ENCODE measurements at places on chromosomes 12 and 14. TPM values are rescaled to one million over a fixed set of nuclear protein-coding genes. Genes with fewer than 3 reads are reported as not detected.

DNA sequence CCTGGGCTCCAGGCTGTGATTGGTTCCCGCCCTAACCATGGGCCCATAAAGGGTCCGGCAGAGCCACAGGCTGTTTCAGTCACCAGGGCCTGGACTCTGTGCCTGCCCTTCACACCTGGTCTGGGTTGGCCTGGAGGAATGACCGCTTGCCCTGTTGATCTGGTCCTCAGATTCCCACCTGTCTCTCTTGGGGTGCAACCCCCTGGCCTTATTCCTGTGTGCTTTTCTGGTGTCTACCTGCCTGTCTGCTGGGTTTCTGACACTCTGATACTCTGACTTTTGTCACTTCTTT is 2.9 kb upstream of the KRT83 start:
- H3K27me3 ChIP-seq: peaks cover 10% of the 10 kb centered on the region
- no peak for DNase-seq
- no peak overlapping the region for H3K4me3 ChIP-seq
- H3K27ac ChIP-seq: no peak overlapping the region
- H3K4me1 ChIP-seq: no peaks in the 10 kb centered on the region

DNA sequence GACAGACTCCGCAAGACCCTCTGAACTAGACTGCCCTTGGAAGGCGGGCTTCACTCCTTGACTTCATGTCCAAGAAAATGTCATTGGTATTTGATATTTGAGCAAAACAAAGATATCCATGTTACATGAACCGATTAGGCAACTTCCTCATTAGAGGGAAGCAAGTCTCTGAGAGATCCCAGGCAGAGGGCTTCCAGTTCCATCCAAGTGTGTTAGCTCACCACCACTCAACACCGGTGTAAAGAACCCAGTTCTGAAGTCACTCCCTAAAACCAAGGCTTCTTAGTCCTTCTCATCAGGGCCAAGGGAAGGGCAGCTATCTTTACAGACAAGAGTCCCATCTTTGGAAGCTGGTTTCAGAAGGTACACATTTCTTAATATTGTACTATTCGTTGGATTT is 87.2 kb upstream of the CDKN3 start:
- peaks cover 2% of the 10 kb centered on the region for H3K27me3 ChIP-seq
- no peak overlapping the region for H3K4me3 ChIP-seq
- no peak for DNase-seq

GRCh38 chr14:24324024-24324423 is 10.8 kb downstream of the ADCY4 start:
- no peak overlapping the region for H3K27ac ChIP-seq
- peak overlapping the region; percentile 13 for H3K4me3 ChIP-seq
- H3K4me1 ChIP-seq: peaks cover 17% of the 10 kb centered on the region
- H3K36me3 ChIP-seq: peaks cover 48% of the 10 kb centered on the region

DNA sequence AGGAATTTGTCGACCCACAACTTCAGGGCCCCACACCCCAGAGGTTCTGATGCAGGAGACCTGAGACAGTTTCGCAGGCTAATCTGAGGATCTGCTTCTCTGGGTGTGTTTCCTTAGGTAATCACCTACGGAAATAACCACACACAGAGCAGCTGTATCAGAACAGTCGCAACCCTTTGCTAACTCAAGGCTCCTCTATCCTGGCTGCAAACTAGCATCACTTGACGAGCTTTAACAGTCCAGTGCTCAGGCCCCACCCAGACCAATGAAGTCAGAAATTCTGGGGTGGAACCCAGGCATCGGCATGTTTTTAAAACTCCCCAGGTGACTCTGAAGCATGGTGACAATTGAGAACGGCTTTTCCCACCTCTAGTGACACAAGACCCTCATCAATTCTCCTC is 20.7 kb downstream of the SLC7A7 start:
- H3K4me1 ChIP-seq: no peaks in the 10 kb centered on the region
- no peak overlapping the region for H3K27ac ChIP-seq
- H3K4me3 ChIP-seq: no peak overlapping the region
- no peak for DNase-seq
- peaks cover 3% of the 10 kb centered on the region for H3K27me3 ChIP-seq
- H3K36me3 ChIP-seq: peaks cover 4% of the 10 kb centered on the region

DNA sequence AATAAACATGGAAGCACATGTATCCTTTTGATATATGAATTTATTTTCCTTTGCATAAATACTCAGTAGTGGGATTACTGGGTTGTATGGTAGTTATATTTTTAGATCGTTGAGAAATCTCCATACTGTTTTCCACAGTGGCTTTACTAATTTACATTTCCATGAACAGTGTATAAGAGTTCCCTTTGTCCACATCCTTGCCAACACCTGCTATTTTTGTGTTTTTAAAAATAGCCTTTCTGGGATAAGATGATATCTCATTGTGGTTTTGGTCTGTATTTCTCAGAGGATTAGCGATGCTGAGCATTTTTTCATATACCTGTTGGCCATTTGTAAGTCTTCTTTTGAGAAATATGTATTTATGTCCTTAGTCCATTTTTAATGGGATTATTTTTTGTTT is 329.2 kb upstream of the KITLG start:
- no peak for DNase-seq
- H3K27ac ChIP-seq: no peak overlapping the region
- no peaks in the 10 kb centered on the region for H3K4me1 ChIP-seq
- no peaks in the 10 kb centered on the region for H3K27me3 ChIP-seq
- H3K4me3 ChIP-seq: no peak overlapping the region

DNA sequence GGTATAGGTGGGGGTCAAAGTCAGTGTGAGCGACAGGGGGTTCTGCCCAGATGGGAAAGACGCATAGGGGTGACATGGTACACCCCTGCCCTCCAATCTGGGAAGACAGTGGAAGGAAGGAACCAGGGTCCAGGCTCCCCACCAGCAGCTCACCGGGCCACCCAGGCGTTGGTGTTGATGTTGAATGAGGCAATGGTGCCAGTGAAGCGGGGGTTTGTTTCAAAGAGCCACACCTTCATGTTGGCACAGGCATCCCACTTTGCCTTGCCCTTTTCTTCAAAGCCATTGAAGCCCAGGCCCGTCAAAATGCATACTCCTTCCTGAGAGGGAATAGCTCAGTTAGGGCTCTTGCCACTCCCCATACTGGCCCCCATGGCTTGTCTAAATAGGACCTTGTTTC is 7.5 kb downstream of the EMG1 start:
- no peaks in the 10 kb centered on the region for H3K4me1 ChIP-seq
- H3K4me3 ChIP-seq: no peak overlapping the region
- H3K36me3 ChIP-seq: peaks cover 39% of the 10 kb centered on the region

GRCh38 chr14:88168498-88169165 is 154.4 kb downstream of the KCNK10 start:
- no peak overlapping the region for H3K27ac ChIP-seq
- peaks cover 7% of the 10 kb centered on the region for H3K36me3 ChIP-seq
- peak; percentile 28 for DNase-seq
- H3K27me3 ChIP-seq: peaks cover 3% of the 10 kb centered on the region
- no peak overlapping the region for H3K4me3 ChIP-seq

DNA sequence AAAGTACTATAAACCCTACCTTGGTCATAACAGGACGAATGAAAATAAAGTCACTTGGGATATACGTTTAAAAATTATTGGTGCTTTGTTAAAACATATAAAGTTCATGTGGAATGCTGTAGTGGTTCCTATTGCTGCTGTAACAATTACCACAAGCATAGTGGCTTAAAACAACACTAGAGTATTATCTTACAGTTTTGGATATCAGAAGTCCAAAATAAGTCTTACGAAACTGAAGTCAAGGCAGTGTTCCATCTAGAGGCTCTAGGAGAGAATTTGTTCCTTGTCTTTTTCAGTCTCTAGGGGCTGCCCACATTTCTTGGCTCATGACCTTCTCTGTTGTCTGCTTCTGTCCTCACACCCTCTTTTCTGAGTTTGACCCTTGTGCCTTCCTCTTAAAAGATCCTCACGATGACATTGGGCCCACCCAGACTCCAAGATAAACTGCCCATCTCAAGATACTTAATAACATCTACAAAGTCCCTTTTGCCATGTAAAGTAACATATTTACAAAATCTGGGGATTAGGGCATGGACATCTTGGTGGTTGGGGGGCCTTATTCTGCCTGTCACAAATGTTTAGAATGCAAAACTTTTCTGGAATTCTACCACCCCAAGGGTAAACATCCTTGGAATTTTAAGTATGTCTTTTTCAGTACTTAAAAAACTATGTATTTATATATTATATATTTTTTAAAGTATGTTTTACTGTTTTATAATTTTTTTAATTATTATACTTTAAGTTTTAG is 178.1 kb downstream of the ETNK1 start:
- no peak overlapping the region for H3K27ac ChIP-seq
- no peak for DNase-seq
- no peaks in the 10 kb centered on the region for H3K36me3 ChIP-seq
- H3K4me3 ChIP-seq: no peak overlapping the region

GRCh38 chr12:116707751-116708150 is 30.1 kb downstream of the SPRING1 start:
- H3K27ac ChIP-seq: no peak overlapping the region
- H3K36me3 ChIP-seq: peaks cover 6% of the 10 kb centered on the region
- no peaks in the 10 kb centered on the region for H3K4me1 ChIP-seq
- no peak for DNase-seq
- no peak overlapping the region for H3K4me3 ChIP-seq

- H3K4me3 ChIP-seq: no peak overlapping the region
- no peak overlapping the region for H3K27ac ChIP-seq
- H3K4me1 ChIP-seq: peaks cover 9% of the 10 kb centered on the region
- DNase-seq: no peak
- H3K36me3 ChIP-seq: no peaks in the 10 kb centered on the region
Observed at GRCh38 chr12:102601621-102602020, 121.3 kb upstream of the IGF1 start.

- no peak overlapping the region for H3K4me3 ChIP-seq
- H3K27me3 ChIP-seq: peaks cover 2% of the 10 kb centered on the region
- H3K36me3 ChIP-seq: peaks cover 5% of the 10 kb centered on the region
- DNase-seq: no peak
- no peak overlapping the region for H3K27ac ChIP-seq
Observed at GRCh38 chr12:124828264-124829007, 35.2 kb downstream of the SCARB1 start.

DNA sequence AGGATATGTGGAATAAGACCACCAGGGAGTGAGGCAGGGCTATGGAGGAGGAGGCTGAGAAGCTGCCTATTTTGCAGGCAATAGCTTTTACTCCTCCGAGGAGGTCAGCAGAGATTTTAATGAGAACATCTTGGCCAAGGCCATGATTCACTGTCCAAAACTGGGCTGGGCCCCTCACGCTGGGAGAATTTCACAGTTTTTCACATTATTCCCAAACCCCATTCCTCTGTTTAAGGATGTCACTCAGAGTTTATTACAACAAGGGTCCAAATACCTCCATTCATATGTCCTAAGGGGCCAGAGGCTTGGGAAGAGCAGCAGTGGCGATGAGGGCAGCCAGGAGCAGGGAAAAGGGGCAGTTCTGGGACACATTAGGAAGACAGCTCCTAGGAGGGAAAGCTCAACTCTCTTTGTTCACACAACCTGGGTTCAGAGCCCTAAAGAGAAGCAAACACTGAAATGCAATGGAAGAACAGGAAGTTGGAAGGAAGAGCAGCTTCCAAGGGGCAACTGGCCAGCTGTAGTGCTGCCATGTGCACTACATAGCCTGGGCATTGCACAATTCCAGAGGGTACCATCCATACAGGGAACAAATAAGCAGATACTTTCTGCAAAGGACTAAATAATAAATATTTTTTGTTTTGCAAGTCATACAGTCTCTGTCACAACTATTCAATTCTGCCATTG is 283.2 kb downstream of the NUAK1 start:
- no peak overlapping the region for H3K27ac ChIP-seq
- H3K27me3 ChIP-seq: no peaks in the 10 kb centered on the region
- peaks cover 4% of the 10 kb centered on the region for H3K4me1 ChIP-seq
- DNase-seq: no peak

GRCh38 chr14:95891742-95892141 is 15.1 kb downstream of the TUNAR start:
- no peak for DNase-seq
- no peaks in the 10 kb centered on the region for H3K36me3 ChIP-seq
- H3K4me3 ChIP-seq: no peak overlapping the region
- H3K4me1 ChIP-seq: no peaks in the 10 kb centered on the region

DNA sequence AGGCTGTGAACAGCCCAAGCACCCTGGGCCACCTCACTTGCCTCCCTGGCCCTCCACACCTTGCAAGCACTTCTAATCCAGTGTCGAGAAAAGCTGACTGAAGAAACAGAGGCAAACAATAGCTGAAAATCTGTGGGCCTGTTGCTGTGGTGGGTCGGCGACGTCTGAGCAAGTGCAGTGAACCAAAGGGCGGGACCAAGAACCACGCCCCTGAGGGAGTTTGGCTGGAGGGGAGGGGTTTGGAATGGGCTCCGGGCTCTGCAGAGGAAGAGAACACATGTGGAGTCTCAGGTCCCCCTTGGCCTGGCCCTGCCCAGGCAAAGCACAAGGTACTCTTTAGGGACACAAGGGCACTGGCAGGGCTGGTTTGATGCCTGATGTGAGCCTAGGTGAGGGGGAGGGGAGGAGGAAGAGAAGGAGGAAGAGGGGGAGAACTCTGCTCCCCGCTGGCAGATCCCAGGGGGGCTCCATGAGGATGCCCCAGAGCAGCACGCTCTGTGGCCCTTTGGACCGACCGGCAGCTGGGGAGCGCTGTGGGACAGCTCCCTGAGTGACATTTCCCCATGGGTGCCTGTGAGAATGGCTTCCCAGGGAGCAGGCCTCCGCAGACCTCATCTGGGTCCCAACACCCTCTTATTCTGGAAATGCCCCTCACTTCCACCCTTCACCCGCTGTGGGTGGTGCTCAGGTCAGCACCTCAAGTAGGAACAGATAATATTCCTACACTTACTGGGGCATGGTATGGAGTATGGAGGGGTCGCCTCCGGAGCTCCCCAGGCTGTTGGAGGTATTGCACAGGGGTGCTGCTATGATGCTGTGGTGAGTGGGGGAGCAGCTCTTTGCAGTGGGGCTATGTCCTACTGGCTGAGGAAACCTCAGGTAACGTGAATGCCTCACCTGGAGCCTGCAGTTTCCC is 85.5 kb downstream of the CPSF2 start:
- H3K27ac ChIP-seq: no peak overlapping the region
- no peak overlapping the region for H3K4me3 ChIP-seq
- peaks cover 10% of the 10 kb centered on the region for H3K27me3 ChIP-seq
- no peak for DNase-seq
- H3K36me3 ChIP-seq: peaks cover 3% of the 10 kb centered on the region
- H3K4me1 ChIP-seq: peaks cover 6% of the 10 kb centered on the region

DNA sequence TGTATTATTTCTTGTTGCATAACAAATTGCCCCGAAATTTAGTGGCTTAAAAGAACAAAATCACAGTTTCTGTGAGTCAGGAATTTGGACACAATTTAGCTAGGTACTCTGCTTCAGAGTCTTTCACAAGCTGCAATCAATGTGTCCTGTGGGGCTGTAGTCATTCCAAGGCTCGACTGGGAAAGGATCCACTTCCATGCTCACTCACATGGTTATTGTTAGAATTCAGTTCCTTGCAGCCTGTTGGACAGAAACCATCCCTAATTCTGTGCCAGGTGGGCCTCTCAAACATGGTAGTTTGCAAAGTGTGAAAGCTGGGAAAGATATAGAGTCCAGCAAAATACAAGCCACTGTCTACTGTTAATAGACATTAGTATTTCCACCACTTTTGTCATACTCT is 59.7 kb upstream of the ARID2 start:
- H3K4me3 ChIP-seq: no peak overlapping the region
- H3K27me3 ChIP-seq: no peaks in the 10 kb centered on the region
- no peak for DNase-seq
- no peak overlapping the region for H3K27ac ChIP-seq
- H3K36me3 ChIP-seq: no peaks in the 10 kb centered on the region
- no peaks in the 10 kb centered on the region for H3K4me1 ChIP-seq

Gene FGF23
- total RNA-seq: not detected

Gene NANOG
- 4.5 TPM for total RNA-seq

Gene SERPINA6
- not detected for total RNA-seq

Gene TMEM120B
- total RNA-seq: 10.3 TPM

Gene ENO2
- total RNA-seq: 5.3 TPM

Gene MAP1LC3B2
- total RNA-seq: not detected

Gene PGF
- 6.5 TPM for total RNA-seq

Gene CLECL1
- total RNA-seq: not detected

Gene SPRYD3
- total RNA-seq: 10.5 TPM

Gene BBOF1
- 2.3 TPM for total RNA-seq

Gene OTX2
- 12.0 TPM for total RNA-seq

Data from endothelial cell (in vitro differentiated cells).